Effector CD4-positive, alpha-beta T cell (primary cell): ENCODE measurements at places on chromosomes 1 and 21.

- no peak for DNase-seq
Observed at GRCh38 chr1:17340358-17340757, 31.6 kb upstream of the PADI6 start.

DNA sequence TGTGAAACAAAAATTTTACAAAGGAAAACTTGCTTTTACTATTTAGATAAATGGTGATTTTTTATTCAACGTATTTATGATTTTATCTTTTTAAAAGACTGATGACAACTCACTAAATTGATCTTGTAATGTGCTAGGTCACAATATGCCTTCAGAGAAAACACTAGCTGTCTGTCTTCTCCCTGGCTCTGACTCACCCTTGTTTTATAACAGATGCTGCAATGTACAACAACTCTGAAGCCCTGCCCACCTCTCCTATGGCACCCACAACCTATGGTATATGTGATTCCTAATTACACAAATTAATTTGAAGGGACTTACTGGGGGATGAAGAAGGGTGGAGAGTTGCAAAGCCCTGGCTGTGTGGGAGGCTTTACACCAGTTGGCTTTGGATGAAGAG lies 24.7 kb upstream of the HSD17B7 start:
- no peak for DNase-seq

DNA sequence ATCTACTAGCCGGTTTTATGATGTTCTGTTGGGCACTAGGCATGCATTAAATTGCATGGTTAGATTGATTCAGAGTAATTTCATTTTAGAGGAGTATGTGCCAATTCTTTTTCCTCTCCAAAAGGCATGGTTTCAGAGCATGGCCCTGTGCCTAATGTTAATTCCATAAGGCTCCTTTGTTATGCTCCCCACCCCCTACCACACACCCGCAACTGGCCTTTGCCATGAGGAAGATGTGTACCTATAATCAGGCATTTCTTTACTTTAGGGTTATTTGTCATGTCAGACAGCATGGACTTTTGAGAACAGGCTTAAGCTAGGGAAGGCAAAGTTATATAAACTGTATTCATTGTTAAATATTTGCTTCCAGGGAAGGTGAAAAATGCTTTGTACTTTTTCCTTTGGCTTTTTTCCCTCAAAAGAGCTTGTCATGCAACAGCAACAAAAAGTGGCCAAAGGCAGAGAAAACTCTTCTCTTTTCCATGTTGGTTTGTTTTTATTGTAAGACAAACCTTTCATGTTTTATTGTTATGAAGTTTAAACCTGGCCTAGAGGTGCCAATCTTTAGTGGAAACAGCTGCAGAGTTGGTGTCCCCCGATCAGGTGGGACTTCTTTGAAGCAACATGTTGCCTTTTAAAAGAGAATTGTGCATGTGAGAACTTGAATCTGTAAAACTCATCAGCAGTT lies 24.3 kb upstream of the NBL1 start:
- DNase-seq, result no peak

GRCh38 chr1:66395202-66396061 lies 138.5 kb upstream of the SGIP1 start:
- no peak for DNase-seq

DNA sequence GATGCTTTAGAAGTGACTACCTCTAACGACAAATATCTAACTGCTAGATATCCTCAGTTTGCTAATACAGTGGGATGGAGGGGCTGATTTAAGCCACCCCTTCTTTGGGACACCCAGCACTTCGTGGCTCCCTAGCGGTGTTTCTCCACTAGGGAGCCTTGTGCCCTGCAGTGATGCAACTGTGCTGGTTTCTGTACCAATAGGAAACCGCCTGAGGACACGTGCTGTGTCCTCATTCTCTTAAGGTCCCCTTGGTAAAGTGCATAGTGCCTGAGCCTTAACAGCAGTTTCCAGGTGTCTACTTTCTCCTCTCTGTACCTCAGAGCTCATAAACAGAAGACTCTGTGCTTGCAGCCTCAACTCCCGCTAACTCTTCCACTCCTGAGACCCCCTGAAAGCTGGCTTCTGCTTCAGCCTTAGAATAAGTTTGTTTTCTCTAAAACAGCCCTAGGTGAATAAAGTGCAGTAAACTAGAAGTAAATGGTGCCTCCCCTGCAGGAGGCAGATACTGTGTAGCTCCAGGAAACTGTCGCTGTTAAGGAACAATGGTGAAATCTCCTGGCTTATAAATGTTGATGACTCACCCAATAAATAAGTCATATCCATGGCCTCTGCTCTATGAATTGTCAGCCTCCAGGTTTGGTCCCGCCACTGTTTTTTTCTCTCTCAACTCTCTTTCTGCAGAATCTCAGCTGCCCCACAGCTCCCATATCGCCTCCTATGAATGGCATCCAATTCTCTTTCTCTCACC lies 130.4 kb downstream of the AK5 start:
- DNase-seq, result no peak

GRCh38 chr1:97105531-97105930 lies 383.9 kb downstream of the PTBP2 start:
- DNase-seq, result no peak

DNA sequence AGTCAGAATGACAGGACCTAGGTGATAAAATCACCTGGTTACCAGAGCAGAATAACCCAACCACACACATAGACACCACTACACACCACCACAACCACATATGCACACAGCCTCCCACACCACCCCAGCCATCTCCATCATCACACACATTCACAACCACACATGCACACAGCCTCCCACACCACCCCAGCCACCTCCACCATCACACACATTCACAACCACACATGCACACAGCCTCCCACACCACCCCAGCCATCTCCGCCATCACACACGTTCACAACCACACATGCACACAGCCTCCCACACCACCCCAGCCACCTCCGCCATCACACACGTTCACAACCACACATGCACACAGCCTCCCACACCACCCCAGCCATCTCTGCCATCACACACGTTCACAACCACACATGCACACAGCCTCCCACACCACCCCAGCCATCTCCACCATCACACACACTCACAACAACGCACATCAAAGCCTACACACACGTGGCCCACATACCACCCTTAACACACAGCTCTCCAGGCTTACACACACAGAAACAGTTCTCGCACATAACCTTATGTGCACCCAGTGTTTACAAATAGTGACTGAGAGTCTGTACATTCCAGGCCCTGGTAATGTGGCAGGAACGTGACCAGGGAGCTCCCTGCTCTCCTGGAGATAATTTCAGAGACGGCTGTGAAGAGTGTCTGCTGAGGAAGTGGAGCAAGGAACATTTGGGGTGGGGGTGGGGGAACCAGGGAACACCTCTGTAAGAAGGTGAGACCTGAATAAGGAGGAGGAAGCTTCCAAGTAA lies 3.3 kb upstream of the GJB3 start:
- DNase-seq, result no peak
